Caki2 (cell line): ENCODE measurements at places on chromosomes 2 and 18. TPM values are rescaled to one million over a fixed set of nuclear protein-coding genes. Genes with fewer than 3 reads are reported as not detected.

- no peak for DNase-seq
Measured at GRCh38 chr2:235314371-235314930, 179.4 kb upstream of the AGAP1 start.

DNA sequence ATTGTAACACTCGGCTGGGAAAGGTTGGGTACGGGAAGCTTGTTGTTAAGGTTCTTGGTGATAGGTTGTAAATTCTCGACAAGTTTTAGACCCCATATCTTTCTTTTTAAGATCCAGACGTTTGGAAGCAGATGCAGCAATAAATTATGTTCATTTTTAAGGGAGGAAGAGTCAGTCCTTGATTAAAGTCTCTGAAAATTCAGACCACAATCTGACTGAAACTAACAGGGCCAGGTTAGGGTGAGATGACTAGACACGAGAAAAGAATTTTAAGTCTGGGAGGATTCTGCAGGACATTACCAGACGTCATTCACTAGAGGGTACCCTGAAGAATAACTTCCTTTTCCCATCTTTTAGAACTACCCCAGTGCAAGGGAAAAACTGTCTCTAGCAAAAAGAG, 16.1 kb downstream of the WIPF1 start:
- DNase-seq, result no peak

- DNase-seq, result no peak
Measured at GRCh38 chr2:65999796-66000195, 435.1 kb upstream of the MEIS1 start.

- no peak for DNase-seq
Measured at GRCh38 chr2:78532762-78533379, 492.6 kb upstream of the REG3G start.

- DNase-seq, result peak; percentile 56
Measured at GRCh38 chr2:218727502-218728165, 17.0 kb downstream of the TTLL4 start.

- DNase-seq, result no peak
Measured at GRCh38 chr2:231928481-231928880, 2.3 kb upstream of the NPPC start.

DNA sequence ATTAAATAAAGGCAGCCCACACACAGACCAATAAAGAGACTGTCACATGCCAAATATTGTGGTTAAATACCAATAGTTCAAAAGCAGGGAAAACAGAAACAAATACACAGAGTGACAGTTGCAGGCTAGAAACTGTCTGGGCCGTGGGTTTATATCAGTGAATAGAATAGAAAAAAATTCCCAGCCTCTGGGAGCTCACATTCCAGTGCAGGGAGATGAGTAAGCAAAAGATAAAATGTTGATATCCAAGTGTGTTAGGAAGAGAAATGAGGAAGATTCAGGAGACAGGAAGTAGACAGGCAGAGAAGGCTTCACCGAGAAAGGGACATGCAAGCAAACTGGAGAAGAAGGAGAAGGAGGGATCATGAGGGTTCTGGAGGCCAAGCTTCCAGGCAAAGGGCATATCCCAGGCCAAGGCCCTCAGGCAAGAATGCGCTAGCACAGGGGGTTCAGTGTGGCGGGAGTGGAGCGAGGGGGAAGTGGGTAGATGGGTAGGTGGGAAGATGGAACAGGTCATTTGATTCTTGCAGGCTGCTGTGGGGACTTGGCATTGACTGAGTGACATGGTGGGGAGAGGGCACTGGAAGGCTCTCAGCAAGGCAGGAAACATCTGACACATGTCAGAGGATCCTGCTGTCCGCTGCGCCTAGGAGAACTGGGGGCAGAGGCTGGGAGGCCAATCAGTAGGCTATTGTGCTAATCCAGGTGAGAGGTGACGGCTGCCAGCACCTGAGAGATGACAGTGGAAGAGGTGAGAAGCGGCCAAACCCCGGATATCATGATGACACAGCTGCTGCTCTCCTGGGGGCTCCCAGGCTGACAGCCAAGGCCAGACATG, 89.2 kb downstream of the ZBTB7C start:
- no peak for DNase-seq

GRCh38 chr2:62536873-62537547, 31.0 kb upstream of the TMEM17 start:
- DNase-seq, result no peak

GRCh38 chr2:112694182-112694581, 26.6 kb upstream of the NT5DC4 start:
- no peak for DNase-seq

MGAT4A gene
- total RNA-seq, result 1.8 and 2.7 TPM in 2 replicates

RAB6D gene
- not detected in 2 replicates for total RNA-seq
